ENCODE measurements at places on chromosomes 5 and 9.

DNA sequence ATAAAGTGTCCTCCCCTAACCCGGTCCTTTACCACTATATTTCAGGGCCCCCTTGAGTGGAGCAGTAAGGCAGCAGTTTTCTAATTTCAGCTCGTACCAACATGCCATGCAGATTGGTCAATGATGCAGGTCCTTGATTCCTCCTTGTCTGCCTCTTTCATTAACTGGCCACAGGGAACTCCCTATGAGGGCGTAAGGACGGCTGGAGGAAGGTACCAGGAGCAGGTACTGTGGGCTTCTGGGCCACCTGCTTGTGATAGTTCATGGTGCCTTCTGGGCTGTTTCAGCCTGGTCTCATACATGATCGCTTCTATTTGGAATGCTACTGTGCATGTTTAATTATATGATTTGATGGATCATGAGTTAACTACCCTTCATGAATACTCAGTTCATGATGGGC lies 9.4 kb upstream of the ZFR start:
- DNase-seq, result no peak

- DNase-seq, result no peak
These were observed 252.5 kb downstream of the DEPDC1B start for GRCh38 chr5:60447488-60447920.

DNA sequence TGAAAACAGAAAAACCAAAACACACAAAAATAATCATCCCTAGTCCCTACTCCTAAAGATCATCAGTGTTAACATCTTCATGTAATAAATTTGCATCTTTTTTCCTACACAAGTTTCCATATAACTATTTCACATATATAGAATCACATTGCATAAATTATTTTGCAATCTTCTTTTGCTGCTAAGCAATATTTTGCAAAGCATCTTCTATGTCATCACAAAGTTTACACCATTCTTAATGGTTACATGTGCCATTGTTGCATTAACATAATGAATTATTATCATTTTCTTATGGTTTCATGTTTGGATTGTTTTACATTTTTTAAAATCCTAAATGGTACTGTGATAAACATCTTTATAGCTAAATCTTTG lies 17.8 kb downstream of the SH3TC2 start:
- DNase-seq, result no peak

- DNase-seq, result no peak
These were observed 163.2 kb upstream of the S1PR3 start for GRCh38 chr9:88828018-88828417.

DNA sequence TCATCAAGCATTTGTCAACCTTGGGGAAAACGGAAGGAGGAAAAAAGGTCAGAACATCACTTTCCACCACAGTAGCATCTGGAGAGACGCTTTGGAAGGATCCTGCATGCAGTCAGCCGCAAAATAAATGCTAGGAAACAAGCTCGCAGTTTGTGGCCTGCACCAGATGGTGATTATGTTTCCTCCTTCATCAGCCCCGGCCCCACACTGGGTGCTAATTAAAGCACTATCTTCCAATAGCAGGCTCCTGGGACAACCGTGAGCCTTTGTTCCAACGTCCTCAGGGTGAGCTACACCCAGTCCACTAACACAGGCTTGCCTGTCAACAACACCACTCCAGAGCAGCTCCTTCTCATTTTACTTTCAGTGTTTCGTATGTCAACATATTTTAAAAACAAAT lies 64.0 kb downstream of the RNF130 start:
- no peak for DNase-seq

DNA sequence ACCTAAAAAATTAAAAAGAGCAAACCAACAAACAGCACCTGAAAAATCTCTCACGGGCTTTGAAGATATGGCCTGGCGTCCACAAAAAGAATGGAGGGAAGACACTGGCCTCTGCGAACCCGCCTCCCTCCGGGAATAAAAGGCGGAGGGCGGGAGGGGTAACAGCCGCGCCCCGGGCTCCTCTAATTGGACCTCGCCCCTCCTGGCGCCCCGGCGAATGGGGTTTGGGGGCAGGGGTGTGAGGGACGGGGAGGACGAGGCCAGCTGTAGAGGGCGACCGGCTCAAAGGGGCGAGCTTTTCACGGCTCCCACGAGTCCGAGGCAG lies 753 bp downstream of the FANCC start:
- DNase-seq, result no peak

GRCh38 chr9:90665072-90665471 lies 22.4 kb upstream of the DIRAS2 start:
- DNase-seq, result no peak

- DNase-seq, result no peak
These were observed 113.8 kb downstream of the DOCK8 start for GRCh38 chr9:328453-328852.

GRCh38 chr5:10406651-10407050 lies 35.0 kb upstream of the ROPN1L start:
- no peak for DNase-seq

DNA sequence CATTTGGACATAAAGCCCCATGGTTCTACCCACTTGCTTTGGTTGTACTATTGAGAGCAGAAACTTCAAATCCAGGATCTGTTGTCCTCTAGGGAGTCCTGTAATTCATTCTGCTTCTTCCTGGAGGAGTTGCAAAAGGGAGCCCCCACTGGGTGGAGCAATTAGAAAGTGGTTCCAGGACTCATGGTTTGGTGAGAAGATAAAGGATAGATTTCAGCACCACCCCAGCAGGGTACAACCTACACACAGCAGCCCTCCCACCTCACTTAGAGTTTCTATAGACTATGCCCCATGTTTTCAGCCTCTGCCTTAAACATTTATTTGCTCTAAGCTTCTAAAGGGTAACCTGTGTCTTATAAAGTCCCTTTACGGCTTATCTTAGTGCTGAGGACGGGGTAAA lies 112.6 kb upstream of the ARRDC3 start:
- no peak for DNase-seq

DNA sequence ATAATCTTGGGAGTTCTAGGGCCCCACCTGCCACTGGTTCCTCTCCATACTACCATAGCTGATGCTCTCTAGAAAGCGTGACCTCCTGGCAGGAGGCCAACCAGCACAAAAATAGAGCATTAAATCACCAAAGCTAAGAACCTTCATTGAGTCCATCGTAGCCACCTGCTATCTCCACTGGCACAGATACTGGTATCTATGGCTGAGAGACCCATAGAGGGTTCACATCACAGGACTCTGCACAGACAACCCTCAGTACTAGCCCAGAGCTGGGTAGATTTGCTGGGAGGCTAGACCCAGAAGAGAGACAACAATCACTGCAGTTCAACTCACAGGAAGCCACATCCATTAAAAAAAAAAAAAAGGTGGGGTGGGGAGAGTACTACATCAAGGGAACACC lies 509.1 kb downstream of the DTWD2 start:
- no peak for DNase-seq
